SW 1271 (cell line): ENCODE measurements at places on chromosomes 3 and 15.

DNA sequence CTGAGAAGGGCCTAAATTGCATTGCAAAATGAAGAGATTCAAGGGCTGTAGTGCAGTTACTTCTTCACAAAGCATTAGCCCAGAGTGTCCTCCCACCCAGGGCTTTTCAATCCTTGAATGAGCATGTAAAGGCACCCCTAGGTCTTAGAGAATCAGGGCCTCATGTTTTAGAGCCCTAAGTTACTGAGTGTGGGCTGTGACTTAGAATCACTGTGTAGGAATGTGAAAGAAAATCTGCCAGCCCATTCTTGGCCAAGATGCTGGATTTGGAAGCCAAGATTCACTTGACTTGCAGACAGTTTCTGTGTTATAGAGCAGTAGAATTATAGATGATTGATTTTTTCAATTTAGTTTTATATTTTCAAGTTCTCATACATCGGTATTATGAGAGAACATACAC, 153.2 kb downstream of the MYRIP start:
- DNase-seq = no peak

- DNase-seq = no peak
Observed at GRCh38 chr15:50247819-50248655, 17.5 kb downstream of the HDC start.

GRCh38 chr15:61038387-61038786, 190.7 kb downstream of the RORA start:
- no peak for DNase-seq

DNA sequence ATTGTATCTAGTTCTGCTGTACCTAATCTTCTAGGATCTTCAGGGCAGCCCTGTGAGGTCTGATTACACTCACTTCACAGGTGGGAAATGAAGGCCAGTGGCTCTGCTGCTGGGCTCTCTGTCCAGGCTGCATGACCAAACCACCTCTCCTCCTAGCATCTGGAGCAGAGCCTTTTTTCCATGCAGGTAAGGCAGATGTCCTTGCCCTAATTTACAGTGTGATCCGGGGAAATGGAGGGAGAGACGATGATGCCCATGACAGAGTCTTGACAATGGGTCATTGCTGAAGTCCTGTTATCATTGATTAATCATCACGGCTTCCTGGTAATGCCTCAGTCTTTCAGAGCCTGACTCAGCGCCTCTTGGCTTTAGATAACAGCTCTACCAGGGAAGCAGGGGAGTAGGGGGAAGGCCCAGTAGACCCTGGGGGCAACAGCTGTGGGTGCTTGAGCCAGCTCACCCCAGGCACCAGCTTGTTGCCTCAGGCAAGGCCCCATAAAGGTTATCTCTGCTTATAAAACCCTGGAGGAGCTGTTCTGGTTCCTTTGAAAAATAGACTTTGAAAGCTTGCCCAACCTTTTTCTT, 153.4 kb downstream of the GABRG3 start:
- DNase-seq = no peak

- DNase-seq = no peak
Observed at GRCh38 chr3:139521144-139521543, 18.4 kb downstream of the RBP1 start.

DNA sequence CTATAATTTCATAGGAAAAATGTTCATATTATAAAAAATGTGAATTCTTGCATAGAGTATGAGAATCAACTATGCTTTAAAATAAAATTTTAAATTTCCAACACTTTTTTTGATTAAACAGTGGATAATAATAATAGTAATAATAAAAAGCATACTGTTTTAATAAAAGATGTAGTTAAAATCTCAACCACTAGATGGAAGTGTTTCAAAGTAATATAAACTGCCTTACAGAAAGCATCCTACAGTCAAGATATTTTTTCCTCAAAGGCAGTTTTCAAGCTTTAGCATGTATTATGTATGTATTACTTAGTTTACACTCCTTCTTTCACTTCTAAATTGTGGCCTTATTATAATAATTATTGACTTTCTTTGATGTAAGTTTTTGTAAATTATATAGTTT, 217.5 kb downstream of the CHL1 start:
- DNase-seq = peak; percentile 20

- no peak for DNase-seq
Observed at GRCh38 chr3:155944081-155944480, 73.6 kb downstream of the GMPS start.

GRCh38 chr15:89766357-89767311, 9.5 kb upstream of the MESP2 start:
- no peak for DNase-seq

DNA sequence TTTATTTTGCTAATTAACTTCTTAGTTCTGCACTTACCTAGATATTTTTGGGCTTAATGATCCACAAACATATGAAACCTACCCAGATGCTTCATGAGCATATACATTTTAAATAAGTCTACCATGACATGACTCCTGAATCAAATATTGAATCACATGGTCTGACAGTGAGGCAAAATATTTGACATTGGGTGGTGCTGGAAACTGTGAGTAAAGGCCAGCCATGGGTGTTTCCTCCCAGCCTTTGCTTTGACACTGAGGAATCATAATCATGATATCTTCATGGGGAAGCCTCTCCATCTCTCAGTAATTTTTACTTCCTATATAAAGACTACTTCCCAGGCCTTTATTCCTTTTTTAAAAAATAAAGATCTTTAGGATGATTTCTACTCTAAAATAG, 22.8 kb upstream of the SSR3 start:
- no peak for DNase-seq

- no peak for DNase-seq
Observed at GRCh38 chr3:11601446-11602238, 42.1 kb downstream of the VGLL4 start.

DNA sequence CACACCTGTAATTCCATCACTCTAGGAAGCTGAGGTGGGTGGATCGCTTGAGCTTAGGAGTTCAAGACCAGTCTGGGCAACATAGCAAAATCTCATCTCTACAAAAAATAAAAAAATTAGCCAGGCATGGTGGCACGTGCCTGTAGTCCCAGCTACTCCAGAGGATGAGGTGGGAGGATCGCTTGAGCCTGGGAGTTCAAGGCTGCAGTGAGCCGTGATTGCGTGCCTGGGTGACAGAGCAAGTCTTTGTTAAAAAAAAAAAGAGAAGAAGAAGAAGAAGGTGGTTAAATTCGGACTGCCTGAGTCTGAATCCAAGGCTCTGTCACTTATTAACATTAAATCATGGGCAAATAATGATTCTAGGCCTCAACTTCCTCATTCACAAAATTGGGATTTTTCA, 51.0 kb downstream of the EOMES start:
- no peak for DNase-seq

- DNase-seq = no peak
Observed at GRCh38 chr3:69145688-69146087, 23.3 kb upstream of the LMOD3 start.

GRCh38 chr3:159632851-159633250, 355.8 kb upstream of the IL12A start:
- DNase-seq = no peak

DNA sequence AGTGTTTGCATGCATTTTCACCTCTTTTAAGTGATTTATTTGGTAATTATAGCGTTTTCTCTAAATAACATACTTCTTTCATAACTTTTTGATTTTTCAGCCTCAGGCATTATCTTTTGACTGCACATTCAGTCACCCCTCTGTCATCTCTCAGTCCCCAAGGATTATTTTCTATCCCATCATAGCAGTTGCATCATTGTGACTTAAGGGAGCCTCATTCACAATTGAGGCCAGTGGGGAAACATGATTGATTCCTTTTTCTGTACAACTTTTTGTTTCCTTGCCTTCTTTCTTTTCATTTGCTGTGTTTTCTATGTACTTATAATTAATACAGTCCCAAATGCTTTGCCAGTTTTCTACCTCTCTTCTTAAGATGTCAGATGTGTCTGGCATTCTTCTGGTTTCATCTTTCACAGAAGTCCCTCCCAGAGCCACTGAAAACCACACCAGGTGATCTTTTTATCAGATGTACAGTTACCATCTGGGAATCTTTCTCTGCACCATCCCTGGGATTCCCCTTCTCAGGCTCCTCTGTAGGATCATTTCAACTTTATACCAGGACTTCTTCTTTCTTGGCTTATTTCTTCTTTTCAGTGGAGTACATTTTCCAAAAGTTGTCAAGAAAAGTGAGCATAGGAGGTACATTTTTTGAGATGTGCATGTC, 151.4 kb downstream of the RAP2B start:
- no peak for DNase-seq

DNA sequence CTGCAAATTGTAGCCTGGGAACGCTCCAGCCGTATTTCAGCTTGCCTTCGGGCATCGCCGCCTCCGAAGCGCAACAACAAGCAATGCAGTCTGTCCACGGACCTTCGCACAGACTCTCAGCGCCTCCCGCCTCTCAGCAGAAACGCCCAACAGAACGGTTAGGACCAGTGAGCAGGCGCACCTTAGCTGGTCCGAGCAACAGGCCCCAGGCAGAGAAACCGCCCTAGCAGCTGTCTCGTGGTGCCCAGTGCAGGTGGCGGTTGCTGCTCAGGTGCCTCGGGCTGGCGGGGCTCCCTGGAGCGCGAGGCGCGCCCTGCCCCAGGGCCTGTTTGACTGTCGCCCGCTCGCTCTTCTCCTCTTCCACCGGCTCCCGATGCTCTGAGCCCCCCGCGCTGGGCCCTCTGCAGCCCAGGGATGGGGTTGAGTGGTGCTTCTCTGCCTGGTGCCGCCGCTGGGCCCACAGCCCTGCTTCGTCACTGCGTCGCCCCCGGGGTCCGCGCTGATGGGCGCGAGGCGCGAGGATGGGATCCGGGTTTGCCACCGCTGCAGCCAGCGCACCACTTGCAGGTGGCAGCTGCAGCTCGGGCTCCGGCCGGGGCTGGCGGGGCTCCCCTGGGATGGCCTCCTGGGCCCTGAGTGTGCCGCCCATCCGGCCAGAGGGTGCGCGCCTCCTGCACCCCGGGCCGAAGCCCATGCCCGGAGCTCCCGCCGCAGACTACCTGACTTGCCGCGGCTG, 268.4 kb upstream of the FRG2C start:
- no peak for DNase-seq

DNA sequence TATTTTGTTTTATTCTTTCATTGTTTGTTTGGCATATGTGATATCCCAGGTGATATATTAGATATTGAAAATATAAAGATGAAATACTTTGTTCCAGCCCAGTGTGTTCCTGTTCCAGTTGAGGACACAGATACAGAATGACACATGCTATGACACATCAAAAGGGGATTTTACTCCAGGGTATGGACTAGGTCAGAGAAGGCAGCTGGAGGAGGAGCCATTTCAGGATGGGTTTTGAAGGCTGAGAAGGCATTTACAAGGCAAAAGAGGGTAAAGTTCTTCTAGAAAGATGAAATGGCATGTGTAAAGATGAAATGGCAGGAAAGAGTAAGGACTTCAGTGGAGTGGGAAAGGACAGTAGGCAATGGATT, 163.8 kb downstream of the ZIC1 start:
- no peak for DNase-seq

- no peak for DNase-seq
Observed at GRCh38 chr3:58391156-58391865, 42.3 kb downstream of the PDHB start.
